ENCODE measurements at places on chromosomes 11 and 22. TPM values are rescaled to one million over a fixed set of nuclear protein-coding genes. Genes with fewer than 3 reads are reported as not detected.
A peak's percentile ranks its signal among the peaks of the same experiment; 100 is the strongest.

- DNase-seq = no peak
- H3K4me1 ChIP-seq = no peaks in the 10 kb centered on the region
- no peak overlapping the region for H3K27ac ChIP-seq
- H3K36me3 ChIP-seq = peaks cover 61% of the 10 kb centered on the region
- no peaks in the 10 kb centered on the region for H3K27me3 ChIP-seq
- H3K4me3 ChIP-seq = no peak overlapping the region
These were observed 11.6 kb downstream of the MED19 start for GRCh38 chr11:57700425-57700824.

- DNase-seq = no peak
- no peaks in the 10 kb centered on the region for H3K36me3 ChIP-seq
- no peak overlapping the region for H3K27ac ChIP-seq
- H3K4me3 ChIP-seq = no peak overlapping the region
- no peaks in the 10 kb centered on the region for H3K27me3 ChIP-seq
- H3K4me1 ChIP-seq = no peaks in the 10 kb centered on the region
These were observed 448.0 kb upstream of the FAT3 start for GRCh38 chr11:91776655-91777054.

GRCh38 chr11:128271401-128271800 is 316.0 kb downstream of the ETS1 start:
- no peak overlapping the region for H3K27ac ChIP-seq
- H3K4me3 ChIP-seq = no peak overlapping the region
- H3K36me3 ChIP-seq = no peaks in the 10 kb centered on the region
- H3K4me1 ChIP-seq = peaks cover 1% of the 10 kb centered on the region
- H3K27me3 ChIP-seq = no peaks in the 10 kb centered on the region

DNA sequence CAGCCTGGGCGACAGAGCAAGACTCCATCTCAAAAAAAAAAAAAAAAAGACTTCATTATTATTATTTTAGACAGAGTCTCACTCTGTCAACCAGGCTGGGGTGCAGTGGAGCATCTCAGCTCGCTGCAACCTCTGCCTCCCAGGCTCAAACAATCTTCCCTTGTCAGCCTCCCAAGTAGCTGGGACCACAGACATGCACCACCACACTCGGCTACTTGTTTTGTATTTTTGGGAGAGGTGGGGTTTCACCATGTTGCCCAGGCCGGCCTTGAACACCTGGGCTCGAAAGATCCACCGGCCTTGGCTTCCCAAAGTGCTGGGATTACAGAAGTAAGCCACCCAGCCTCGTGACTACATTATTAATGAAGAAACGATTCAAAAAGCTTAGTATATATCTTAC is 5.3 kb upstream of the TYMP start:
- peaks cover 52% of the 10 kb centered on the region for H3K4me1 ChIP-seq
- H3K27me3 ChIP-seq = no peaks in the 10 kb centered on the region
- H3K27ac ChIP-seq = no peak overlapping the region
- no peak overlapping the region for H3K4me3 ChIP-seq
- no peak for DNase-seq

- H3K27ac ChIP-seq = no peak overlapping the region
- DNase-seq = no peak
- H3K4me3 ChIP-seq = no peak overlapping the region
- no peaks in the 10 kb centered on the region for H3K27me3 ChIP-seq
- H3K4me1 ChIP-seq = no peaks in the 10 kb centered on the region
These were observed 73.6 kb downstream of the CSTPP1 start for GRCh38 chr11:47010179-47010578.

DNA sequence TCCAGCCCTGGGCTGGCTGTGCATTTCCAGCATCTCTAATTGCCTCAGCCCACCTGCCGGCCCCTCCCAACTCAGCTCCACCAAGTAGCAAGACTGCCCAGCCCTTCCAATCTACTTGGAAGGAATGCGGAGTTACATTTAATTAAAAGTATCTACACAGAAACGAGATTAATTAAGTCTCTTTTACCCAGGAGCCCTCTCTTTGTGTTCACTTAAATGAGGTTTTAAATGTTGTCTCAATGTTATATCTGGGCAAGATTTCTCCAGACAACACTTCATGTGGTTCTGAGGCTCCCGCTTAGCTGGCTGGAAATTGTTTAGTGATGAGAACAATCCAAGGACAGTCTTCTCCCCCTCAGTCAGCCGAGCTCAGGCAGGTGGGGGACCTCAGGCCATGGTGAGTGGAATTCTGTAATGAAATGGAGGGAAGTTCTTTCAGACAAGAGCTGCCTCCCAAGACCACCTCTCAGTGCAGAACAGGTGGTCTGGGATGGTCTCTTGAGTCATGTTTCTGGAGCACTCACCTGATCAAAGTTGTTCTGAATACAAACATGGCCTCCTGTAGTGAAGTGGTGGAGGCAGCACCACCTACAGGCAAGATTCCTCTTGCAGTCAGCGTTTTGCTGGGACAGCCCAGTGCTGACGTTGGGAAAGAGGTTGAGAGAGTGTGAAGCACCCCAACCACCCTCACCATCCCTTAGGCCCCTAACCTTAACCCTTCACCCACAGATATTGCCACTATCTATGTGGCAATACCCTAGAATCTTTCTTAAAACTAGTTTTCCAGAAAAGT is 371.6 kb downstream of the CADM1 start:
- no peak overlapping the region for H3K27ac ChIP-seq
- H3K36me3 ChIP-seq = no peaks in the 10 kb centered on the region
- no peaks in the 10 kb centered on the region for H3K27me3 ChIP-seq
- H3K4me1 ChIP-seq = no peaks in the 10 kb centered on the region

DNA sequence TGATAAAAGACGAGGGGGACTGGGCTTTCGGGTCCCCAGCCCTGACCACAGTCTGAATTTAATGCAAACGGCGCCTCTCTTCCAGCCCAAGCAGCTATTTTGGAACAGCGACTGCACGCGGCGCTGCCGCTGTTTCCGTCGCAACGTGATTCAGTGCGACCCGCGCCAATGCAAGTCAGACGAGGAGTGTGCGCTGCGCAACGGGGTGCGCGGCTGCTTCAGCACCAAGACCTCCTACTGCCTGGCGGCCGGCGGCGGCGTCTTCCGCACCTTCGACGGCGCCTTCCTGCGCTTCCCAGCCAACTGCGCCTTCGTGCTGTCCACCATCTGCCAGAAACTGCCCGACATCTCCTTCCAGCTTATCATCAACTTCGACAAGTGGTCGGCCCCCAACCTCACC is 56.7 kb downstream of the TECTA start:
- no peaks in the 10 kb centered on the region for H3K36me3 ChIP-seq
- H3K27ac ChIP-seq = no peak overlapping the region
- H3K4me1 ChIP-seq = no peaks in the 10 kb centered on the region

DNA sequence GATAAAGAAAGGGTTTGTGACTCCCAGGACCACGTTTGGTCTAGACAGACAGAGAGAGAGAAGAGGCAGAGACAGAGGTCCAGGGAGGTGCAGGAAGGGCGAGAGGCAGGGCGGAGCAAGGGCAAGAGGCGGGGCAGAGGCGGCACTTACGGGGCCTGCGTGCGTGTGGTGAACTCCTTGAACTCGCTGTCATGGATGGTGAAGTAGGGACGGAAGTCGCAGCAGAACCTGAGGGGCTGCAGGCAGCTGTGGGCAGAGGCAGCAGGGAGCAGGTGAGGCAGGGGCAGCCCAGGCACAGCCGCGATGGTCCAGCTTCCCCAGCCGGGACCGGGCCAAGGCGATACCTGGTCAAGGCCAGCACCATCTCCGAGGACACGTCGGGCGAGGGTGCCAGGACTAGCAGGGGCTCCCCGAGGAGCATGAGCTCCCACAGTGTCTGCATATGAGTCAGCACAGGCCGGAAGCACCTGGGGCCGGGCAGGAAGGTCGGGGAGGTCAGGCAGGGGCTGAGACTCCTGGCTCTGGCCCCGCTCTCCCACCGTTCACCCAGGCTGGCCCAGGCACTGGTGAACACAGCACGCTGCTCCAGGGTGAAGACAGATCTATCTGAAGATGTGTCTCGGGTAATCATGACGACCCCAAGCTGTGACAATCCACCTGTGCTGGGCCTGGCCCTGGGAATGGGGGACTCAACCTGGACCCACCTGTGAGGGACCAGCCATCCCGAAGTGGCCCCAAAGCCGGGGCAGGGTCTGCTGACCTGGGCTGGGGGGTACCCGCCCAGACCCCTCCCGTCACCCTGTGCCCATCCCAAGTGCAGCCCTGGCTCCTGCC is 7.2 kb upstream of the PLXNB2 start:
- peak; percentile 90 for DNase-seq
- H3K27me3 ChIP-seq = no peaks in the 10 kb centered on the region
- H3K4me3 ChIP-seq = peak overlapping the region; percentile 79
- H3K27ac ChIP-seq = peak overlapping the region; percentile 91
- peaks cover 22% of the 10 kb centered on the region for H3K4me1 ChIP-seq

- peaks cover 2% of the 10 kb centered on the region for H3K36me3 ChIP-seq
- peak overlapping the region; percentile 49 for H3K27ac ChIP-seq
- DNase-seq = no peak
- H3K27me3 ChIP-seq = no peaks in the 10 kb centered on the region
These were observed 773 bp downstream of the HRAS start for GRCh38 chr11:534396-535209.

GRCh38 chr11:95084509-95084908 is 5.1 kb upstream of the ENDOD1 start:
- H3K36me3 ChIP-seq = peaks cover 3% of the 10 kb centered on the region
- H3K4me1 ChIP-seq = peaks cover 40% of the 10 kb centered on the region
- no peak overlapping the region for H3K4me3 ChIP-seq

DNA sequence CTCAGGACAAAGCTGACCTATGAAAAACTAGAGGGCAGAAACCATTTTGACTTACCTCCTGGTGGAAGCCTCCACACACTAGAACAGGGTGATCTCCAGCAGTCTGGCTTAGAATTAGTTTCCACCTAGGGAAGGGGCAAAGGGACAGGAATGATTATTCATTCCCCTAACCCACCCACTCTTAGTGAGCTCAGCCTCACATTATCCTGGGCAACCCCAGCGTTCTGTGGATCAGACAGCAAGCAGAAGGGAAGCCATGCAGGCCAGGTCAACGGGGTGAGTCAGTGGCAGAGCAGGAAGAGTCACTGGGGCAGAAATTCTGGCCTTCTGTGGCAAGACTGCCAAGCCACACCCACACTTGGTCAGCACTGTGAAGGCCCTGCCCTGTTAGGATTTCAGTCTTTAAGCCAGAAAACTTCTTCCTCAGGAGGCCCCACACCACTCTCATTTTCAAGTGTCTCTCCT is 10.5 kb downstream of the NUMA1 start:
- peaks cover 53% of the 10 kb centered on the region for H3K36me3 ChIP-seq
- H3K27ac ChIP-seq = no peak overlapping the region
- no peak overlapping the region for H3K4me3 ChIP-seq
- H3K4me1 ChIP-seq = peaks cover 57% of the 10 kb centered on the region

GRCh38 chr11:117218133-117218915 is 13.5 kb downstream of the PCSK7 start:
- no peaks in the 10 kb centered on the region for H3K4me1 ChIP-seq
- no peak overlapping the region for H3K4me3 ChIP-seq
- no peaks in the 10 kb centered on the region for H3K27me3 ChIP-seq

- H3K36me3 ChIP-seq = peaks cover 4% of the 10 kb centered on the region
- peaks cover 25% of the 10 kb centered on the region for H3K4me1 ChIP-seq
- no peak overlapping the region for H3K27ac ChIP-seq
These were observed 143.3 kb upstream of the MTMR2 start for GRCh38 chr11:96067160-96067559.

- peaks cover 9% of the 10 kb centered on the region for H3K27me3 ChIP-seq
- H3K4me3 ChIP-seq = no peak overlapping the region
- no peak overlapping the region for H3K27ac ChIP-seq
- H3K4me1 ChIP-seq = peaks cover 6% of the 10 kb centered on the region
These were observed 49.4 kb upstream of the NAV2 start for GRCh38 chr11:19663206-19663605.

- H3K27me3 ChIP-seq = no peaks in the 10 kb centered on the region
- peaks cover 54% of the 10 kb centered on the region for H3K36me3 ChIP-seq
- H3K4me3 ChIP-seq = no peak overlapping the region
- H3K4me1 ChIP-seq = peaks cover 44% of the 10 kb centered on the region
These were observed 26.6 kb upstream of the IL10RA start for GRCh38 chr11:117959438-117960149.

GRCh38 chr11:134207538-134208239 is 16.1 kb downstream of the NCAPD3 start:
- peak; percentile 78 for DNase-seq
- H3K36me3 ChIP-seq = peaks cover 71% of the 10 kb centered on the region
- H3K27ac ChIP-seq = no peak overlapping the region
- H3K4me3 ChIP-seq = no peak overlapping the region

- H3K4me1 ChIP-seq = no peaks in the 10 kb centered on the region
- H3K27ac ChIP-seq = no peak overlapping the region
- H3K27me3 ChIP-seq = peaks cover 9% of the 10 kb centered on the region
- DNase-seq = no peak
These were observed 8.9 kb downstream of the PARVA start for GRCh38 chr11:12386309-12386708.

DNA sequence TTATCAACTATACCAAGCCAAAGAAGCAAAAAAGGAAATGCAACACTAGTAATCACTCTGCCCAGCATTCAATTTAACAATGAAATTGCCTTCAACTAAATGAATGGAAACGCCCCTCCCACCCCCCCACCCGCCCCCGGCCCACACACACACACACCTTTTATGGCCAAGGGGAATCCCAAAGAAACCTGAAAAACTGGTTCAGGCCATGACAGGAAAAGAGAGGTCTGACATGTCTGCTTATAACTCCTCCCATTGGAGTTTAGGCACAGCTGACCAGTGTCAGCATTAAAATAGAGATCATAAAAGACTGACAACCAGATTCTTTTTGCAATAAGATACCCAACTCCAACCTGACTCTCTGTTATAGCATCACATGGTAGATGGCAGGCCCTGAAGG is 42.6 kb downstream of the ACER3 start:
- DNase-seq = no peak
- no peaks in the 10 kb centered on the region for H3K27me3 ChIP-seq
- no peak overlapping the region for H3K27ac ChIP-seq
- no peaks in the 10 kb centered on the region for H3K4me1 ChIP-seq

DNA sequence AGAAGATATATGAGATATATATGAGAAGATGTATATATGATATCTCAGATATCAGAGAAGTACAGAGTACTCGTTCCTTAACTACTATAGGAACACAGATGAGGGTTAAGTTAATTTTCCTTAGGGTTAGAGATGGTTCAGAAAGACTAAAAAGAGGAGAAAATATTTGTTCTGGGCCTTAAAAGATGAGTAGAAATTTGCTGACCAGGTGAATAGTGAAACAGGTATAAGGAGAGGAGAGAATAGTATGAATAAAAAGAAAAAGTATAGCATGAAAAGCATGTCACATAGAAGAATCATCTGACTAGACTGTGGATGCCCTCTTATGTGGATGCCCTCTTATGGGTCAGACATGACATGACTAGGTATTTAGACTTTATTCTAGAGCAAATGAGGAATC is 6.3 kb upstream of the RAB39A start:
- peaks cover 6% of the 10 kb centered on the region for H3K27me3 ChIP-seq
- H3K27ac ChIP-seq = no peak overlapping the region
- H3K36me3 ChIP-seq = no peaks in the 10 kb centered on the region
- no peaks in the 10 kb centered on the region for H3K4me1 ChIP-seq
- H3K4me3 ChIP-seq = no peak overlapping the region

OR2AT4 gene
- total RNA-seq = not detected

ANGPTL5 gene
- not detected for total RNA-seq

SLN gene
- total RNA-seq = not detected

FDXACB1 gene
- 4.4 TPM for total RNA-seq

SCO2 gene
- total RNA-seq = 11.7 TPM

GAS2L1 gene
- 10.9 TPM for total RNA-seq

ELMOD1 gene
- total RNA-seq = not detected

IL10RA gene
- total RNA-seq = 210 TPM

CDC42BPG gene
- total RNA-seq = 1.2 TPM

SCUBE1 gene
- 0.03 TPM for total RNA-seq

PKNOX2 gene
- not detected for total RNA-seq

CHRM4 gene
- 0.37 TPM for total RNA-seq

GP1BB gene
- not detected for total RNA-seq
